ENCODE measurements at places on chromosomes 2 and 18. TPM values are rescaled to one million over a fixed set of nuclear protein-coding genes. Genes with fewer than 3 reads are reported as not detected.

- no peaks in the 10 kb centered on the region for H3K36me3 ChIP-seq
- H3K4me3 ChIP-seq = no peak overlapping the region
- no peaks in the 10 kb centered on the region for H3K4me1 ChIP-seq
- H3K27me3 ChIP-seq = no peaks in the 10 kb centered on the region
- H3K27ac ChIP-seq = no peak overlapping the region
Observed at GRCh38 chr18:67916097-67916496, 399.6 kb upstream of the DSEL start.

GRCh38 chr2:25252291-25253152 lies 84.1 kb upstream of the POMC start:
- H3K4me3 ChIP-seq = no peak overlapping the region
- H3K27ac ChIP-seq = peak overlapping the region; percentile 67
- H3K36me3 ChIP-seq = peaks cover 24% of the 10 kb centered on the region
- DNase-seq = peak; percentile 48

GRCh38 chr2:237652854-237653253 lies 25.5 kb downstream of the LRRFIP1 start:
- H3K27me3 ChIP-seq = peaks cover 8% of the 10 kb centered on the region
- no peak overlapping the region for H3K4me3 ChIP-seq
- H3K27ac ChIP-seq = no peak overlapping the region
- DNase-seq = no peak

- H3K27ac ChIP-seq = no peak overlapping the region
- no peak overlapping the region for H3K4me3 ChIP-seq
- no peaks in the 10 kb centered on the region for H3K36me3 ChIP-seq
- no peak for DNase-seq
- no peaks in the 10 kb centered on the region for H3K27me3 ChIP-seq
- H3K4me1 ChIP-seq = no peaks in the 10 kb centered on the region
Observed at GRCh38 chr18:31510319-31510718, 12.3 kb downstream of the DSG2 start.

Gene HOXD1
- total RNA-seq = not detected

GRCh38 chr2:177545143-177545542 lies 152.6 kb downstream of the AGPS start:
- H3K27ac ChIP-seq = no peak overlapping the region
- H3K4me3 ChIP-seq = no peak overlapping the region
- no peak for DNase-seq

- H3K36me3 ChIP-seq = no peaks in the 10 kb centered on the region
- no peaks in the 10 kb centered on the region for H3K27me3 ChIP-seq
- no peak for DNase-seq
- no peaks in the 10 kb centered on the region for H3K4me1 ChIP-seq
Observed at GRCh38 chr2:225691711-225692110, 292.2 kb downstream of the NYAP2 start.

DNA sequence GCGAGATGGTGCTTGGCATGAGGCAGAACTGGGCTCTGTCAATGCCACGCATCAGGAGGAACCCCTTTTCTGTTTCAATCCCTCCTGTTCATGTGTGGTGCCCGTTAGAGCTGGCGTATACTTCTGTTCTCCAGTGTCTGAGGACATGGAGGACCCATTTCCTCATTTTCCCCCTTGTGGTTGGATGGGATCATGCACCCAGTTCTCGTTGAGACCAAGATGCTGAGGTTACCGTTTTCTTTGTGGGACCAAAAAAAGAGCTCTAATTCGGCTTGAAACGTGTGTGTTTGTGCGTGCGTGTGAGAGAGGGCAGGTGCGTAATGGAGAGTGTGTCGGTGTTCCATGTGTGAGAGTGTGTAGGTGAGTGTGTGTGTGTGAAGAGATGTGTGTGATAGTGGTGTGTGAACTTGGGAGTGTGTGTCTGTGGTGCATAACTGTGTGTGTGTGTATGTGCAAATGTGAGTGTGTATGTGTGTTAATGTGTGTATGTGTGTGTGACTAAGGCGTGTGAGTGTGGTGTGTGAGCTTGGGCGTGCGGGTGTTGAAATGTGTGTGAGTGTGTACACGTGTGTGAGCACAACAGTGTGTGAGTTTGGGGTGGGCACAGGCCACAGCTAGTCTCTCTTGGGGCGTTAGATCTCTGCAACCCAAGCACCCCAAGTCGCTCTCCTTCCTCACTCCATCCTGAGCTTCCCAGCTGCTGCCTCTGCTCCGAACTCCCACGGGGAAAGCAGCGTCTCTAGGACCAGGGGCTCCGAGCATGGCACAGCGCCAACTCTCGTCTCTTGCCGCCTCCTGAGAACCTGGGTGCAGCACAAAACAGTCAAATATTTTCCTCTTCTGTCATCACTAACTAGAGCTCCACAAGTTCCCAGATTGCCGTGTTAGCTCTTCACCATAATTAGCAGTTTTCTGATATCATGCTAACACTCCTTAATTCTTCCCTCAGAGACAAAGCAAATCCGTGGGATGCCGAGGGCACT lies 75.8 kb downstream of the LONRF2 start:
- no peak overlapping the region for H3K27ac ChIP-seq
- H3K4me3 ChIP-seq = no peak overlapping the region
- no peaks in the 10 kb centered on the region for H3K4me1 ChIP-seq
- no peaks in the 10 kb centered on the region for H3K36me3 ChIP-seq

DNA sequence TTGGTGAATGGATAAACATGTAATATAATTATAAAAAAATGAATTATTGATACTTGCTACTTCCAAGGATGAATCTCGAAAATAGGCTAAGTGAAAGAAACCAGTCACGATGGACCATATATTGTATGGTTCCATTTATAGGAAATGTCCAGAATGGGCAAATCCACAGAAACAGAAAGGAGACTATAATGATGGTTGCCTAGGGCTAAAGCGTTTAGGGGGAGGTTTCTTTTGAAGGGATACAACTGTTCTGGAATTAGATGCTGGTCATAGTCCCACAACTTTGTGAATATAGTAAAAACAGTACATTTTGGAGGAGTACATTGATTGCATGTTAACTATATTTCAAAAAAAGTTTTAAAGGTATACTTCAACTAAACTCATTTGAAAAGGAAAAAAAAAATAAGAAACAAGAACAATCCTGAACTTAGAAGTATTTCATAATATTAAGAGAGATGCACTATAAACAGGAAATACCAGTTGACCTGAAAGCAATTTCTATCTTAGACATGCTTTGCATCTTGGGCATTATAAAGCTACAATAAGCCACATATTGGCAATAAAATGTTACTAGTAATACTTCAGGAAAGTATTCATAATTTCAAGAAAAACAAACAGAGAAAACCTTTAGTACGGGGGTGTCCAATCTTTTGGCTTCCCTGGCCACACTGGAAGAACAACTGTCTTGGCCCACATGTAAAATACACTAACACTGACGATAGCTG lies 130.0 kb downstream of the C2orf74 start:
- peaks cover 83% of the 10 kb centered on the region for H3K36me3 ChIP-seq
- no peak for DNase-seq
- no peak overlapping the region for H3K27ac ChIP-seq
- no peak overlapping the region for H3K4me3 ChIP-seq
- H3K27me3 ChIP-seq = no peaks in the 10 kb centered on the region

DNA sequence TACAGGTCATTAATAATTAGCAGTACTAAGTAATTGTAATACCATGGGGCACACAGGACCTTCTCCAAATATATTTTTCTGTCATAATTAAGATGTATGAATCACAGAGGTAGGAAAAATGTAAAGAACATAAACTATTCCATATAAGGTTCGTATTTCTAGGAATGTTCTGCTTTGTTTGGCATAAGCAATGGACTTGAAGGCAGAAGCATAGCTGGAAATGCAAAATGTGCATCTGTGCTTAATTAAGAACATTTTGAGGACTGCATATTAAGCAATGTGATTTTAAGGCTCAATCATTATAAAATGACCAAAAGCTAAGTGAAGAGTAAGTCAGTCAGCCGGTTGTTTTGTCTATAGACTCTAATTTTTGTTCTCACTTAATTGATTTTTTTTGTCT lies 123.2 kb downstream of the RBM43 start:
- no peak overlapping the region for H3K4me3 ChIP-seq
- no peaks in the 10 kb centered on the region for H3K27me3 ChIP-seq
- no peaks in the 10 kb centered on the region for H3K36me3 ChIP-seq
- no peak overlapping the region for H3K27ac ChIP-seq

Gene LYPD6B
- not detected for total RNA-seq

Gene ABCG5
- not detected for total RNA-seq

Gene MAP3K19
- total RNA-seq = not detected

Gene PLB1
- 2.0 TPM for total RNA-seq

Gene APLF
- 3.9 TPM for total RNA-seq

Gene PTH2R
- total RNA-seq = not detected

DNA sequence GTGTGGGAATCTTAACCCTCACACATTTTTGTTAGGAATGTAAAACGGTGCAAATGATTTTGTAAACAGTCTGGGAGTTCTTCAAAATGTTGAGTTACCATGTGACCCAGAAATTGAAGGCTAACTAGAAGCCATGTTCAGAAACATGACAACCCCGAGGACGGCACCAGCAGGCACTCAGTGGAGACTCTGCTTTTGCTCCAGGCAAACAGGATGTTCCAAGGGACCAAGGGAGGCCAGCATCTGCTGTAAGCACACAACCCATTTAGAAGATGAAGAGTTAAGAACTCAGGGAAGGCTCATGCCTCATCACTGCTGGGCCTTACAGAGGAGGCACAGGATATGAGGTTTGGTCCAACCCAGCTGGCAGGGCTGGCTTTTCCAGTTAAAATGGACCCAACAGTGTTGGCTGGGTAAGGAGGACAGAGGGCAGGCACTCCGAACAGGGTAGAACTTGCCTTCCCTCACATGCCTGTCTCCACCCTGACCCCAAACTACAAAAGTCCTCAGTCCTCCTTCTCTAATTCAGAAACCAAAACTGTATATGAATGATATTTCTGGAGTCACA lies 23.6 kb downstream of the PARD6G start:
- H3K27me3 ChIP-seq = no peaks in the 10 kb centered on the region
- H3K4me3 ChIP-seq = no peak overlapping the region
- DNase-seq = no peak

DNA sequence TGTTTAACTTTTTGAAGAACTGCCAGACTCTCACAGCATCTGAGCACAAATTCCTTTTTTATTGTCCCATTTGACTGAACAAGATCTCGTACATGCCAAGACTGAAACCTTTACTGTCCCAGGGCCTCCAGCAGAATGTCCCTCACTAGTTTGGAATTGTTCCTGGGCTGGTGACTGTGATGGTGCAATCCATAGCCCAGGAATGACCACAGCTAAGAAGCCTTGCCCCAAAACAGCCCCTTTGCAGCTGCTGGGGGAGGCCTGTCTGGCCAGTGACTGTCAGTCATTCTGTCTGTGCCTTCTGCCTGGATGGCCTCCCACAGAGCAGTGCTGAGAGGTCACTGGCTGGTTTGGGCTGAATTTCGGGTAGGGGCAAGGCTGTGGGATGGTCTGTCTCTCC lies 184.5 kb upstream of the MSH6 start:
- H3K27me3 ChIP-seq = no peaks in the 10 kb centered on the region
- H3K4me1 ChIP-seq = no peaks in the 10 kb centered on the region
- no peak for DNase-seq
- H3K27ac ChIP-seq = no peak overlapping the region
- H3K36me3 ChIP-seq = no peaks in the 10 kb centered on the region

Gene LYG2
- total RNA-seq = not detected

Gene KYNU
- not detected for total RNA-seq

DNA sequence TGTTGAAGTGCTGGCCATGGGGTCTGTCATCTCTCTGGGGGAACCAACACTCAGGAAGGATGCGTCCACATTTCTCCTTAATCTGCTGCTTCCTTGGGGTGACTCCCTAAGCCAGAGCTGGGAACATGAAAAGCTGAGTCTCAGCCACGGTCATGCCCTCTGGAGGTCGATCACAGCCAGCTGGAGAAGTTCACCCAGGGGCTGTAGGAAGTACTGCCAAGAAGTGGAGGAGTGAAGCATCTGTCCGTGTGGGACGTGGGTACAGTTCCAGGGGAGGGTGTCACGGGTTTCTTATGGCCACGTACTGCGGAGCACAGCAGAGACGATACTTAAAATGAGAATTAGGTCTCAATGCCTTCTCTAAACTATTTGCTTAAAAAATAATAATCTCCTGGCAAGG lies 42.4 kb upstream of the IGFBP2 start:
- no peaks in the 10 kb centered on the region for H3K36me3 ChIP-seq
- H3K27me3 ChIP-seq = no peaks in the 10 kb centered on the region
- no peaks in the 10 kb centered on the region for H3K4me1 ChIP-seq
- H3K27ac ChIP-seq = no peak overlapping the region

DNA sequence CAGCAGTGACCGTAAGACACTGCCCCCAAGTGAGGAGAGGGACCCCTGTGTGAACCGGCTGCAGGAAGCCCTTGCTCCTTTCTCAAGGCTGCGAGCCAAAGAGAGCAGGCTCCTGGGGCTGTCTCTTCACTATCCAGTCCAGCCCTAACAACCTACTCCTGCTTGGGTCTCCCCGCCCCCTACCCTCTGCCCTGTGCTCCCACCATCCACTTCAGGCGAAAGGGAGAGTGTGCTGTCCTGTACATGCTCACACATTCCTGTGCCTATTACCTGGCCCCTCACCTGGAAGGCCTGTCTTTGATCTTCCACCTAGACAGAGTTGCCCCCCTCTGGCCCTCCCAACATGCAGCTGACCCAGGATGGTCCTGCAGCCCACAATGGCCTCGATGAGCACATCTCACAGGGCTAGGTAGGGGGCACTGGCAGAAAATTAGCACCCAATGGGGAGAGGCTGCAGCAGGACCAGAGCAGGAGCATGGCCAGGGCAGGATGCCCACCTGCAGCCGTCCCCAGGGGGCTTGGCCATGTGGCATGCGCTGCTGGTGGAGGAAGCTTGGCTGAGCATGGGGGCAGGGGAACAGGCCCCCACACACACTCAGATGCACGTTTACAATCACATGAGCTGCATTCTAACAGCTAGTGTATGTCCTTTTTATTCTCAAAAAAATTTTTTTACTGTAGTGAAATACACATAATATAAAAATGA lies 93.5 kb downstream of the POLR1A start:
- H3K27me3 ChIP-seq = no peaks in the 10 kb centered on the region
- H3K4me1 ChIP-seq = peaks cover 14% of the 10 kb centered on the region
- no peak for DNase-seq
- H3K27ac ChIP-seq = no peak overlapping the region
- no peak overlapping the region for H3K4me3 ChIP-seq

Gene PSMA8
- 0.30 TPM for total RNA-seq

DNA sequence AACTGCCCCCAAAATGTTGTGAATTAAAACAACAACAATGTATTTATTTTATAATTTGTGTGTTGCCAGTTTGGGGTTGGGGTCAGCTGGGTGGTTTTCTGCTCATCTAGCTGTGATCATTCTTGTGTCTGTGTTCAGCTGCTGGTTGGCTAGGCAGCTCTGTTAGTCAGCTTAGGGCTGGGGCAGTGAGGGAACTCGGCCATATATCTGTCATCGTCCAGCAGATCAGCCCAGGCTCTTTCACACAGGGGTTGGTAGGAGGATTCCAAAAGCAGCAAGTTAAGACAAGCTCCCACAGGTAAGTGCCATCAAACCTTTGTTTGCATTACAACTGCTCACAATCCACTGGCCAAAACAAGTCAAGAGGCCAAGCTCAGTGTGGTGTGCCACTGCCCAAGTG lies 121.5 kb downstream of the LPIN1 start:
- peaks cover 13% of the 10 kb centered on the region for H3K4me1 ChIP-seq
- H3K4me3 ChIP-seq = no peak overlapping the region
- no peaks in the 10 kb centered on the region for H3K36me3 ChIP-seq
- no peak overlapping the region for H3K27ac ChIP-seq

Gene GKN2
- not detected for total RNA-seq

Measured in CD4-positive, CD25-positive, alpha-beta regulatory T cell (primary cell).